ENCODE measurements at places on chromosomes 11 and 22.

GRCh38 chr11:60513496-60514460, 1.4 kb upstream of the MS4A13 start:
- no peak for DNase-seq

- DNase-seq = no peak
Observed at GRCh38 chr11:67022341-67022933, 497 bp upstream of the SYT12 start.

DNA sequence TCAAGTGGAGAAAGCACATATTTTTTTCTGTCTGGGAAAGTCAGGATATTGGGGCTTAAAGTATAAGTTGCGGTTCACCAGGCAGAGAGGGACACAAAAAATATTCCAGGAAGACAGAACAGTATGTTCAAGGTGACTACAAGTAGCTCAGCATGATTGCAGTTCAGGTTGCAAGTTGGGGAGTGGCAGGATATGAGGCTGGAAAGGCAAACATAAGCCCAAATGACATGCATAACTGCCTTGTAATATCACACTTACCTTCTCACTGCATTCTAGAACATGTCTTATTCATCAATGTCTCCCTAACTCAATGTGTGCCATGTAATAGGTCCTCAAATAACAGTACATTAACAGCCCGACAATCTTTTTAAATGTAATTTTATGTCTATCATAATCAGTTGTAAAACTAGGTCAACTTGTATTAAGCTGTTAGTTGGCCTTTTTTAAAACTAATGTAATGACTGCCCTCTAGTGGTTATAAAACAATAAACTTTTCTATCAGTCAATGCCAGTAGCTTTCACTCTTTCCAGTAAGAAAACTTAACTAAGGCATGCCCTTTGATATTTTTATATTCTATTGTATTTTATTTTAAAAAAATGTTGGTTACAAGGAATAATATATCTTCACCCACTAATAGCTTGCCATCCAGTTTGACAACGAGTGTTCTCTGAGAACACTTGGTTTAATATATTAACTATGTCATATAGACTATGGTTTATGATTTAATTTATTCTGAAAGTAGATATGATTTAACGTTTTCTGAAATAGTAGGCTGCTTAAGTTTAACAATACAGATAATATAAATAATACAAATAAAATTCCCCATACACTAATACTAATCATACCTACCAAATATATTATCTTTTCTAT, 39.4 kb upstream of the CFAP300 start:
- no peak for DNase-seq

- DNase-seq = no peak
Observed at GRCh38 chr11:68370211-68371111, 58.1 kb downstream of the LRP5 start.

GRCh38 chr11:10291801-10292638, 2.0 kb downstream of the SBF2 start:
- DNase-seq = no peak

DNA sequence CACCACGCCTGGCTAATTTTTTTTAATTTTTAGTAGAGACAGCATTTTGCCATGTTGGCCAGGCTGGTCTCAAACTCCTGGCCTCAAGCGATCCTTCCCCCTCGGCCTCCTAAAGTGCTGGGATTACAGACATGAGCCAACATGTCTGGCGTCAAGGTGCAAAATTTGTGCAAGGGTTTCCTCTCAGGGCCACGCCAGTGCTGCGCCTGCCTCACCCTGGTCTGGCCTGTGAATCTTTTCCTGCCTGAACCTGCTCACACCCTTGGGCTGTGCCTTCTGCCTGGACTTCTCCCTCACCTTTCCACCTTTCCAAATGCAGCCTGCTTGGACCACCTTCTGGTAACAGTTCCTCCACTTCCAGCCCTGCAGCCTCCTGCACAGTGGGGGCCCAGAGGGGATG, 43.4 kb downstream of the MCM5 start:
- no peak for DNase-seq

DNA sequence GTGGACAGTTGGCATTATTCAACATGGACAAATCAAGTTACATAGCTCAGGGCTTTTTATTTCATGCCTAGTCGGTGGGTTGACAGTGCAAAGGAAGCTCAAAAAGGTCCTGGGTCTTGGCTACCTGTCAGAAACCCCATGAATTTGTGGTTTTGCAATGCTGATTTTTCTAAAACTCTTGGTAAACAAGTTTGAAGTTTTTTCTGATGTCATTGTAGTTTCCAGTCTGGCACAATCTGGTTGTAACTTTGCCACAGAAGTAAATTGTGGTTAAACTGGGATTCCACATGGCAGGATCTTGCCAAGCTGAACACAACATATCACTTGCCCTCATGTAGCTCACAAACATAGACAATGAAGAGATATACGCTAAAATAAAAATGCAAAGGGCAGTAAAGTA, 100.8 kb downstream of the EHF start:
- no peak for DNase-seq

GRCh38 chr11:18243783-18244362, 4.6 kb downstream of the SAA2 start:
- no peak for DNase-seq

DNA sequence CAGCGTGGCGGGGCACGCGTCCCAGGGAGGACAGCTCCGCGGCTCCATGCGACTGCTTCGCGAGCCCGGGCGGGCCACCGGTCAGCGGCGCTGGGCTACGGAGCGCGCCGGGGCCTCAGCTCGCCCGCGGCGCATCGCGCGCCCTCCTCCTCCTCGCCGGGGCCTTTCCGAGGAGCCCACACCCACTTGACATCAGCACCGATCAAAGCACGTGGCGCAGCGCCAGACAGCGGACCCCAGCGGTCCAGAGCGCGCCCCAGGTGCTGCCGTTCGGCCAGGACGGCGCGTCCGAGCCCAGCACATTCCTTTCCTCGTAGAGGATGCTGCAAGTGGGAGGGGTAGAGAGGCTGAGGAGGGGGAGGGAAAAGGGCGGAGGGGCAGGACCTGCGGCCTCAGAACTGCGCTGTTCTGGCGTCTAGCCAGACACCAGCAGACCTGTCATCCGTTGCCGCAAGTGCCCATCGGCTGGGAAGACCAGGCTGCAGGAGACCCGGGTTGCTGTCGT, 88.6 kb downstream of the PLEKHA7 start:
- DNase-seq = no peak

DNA sequence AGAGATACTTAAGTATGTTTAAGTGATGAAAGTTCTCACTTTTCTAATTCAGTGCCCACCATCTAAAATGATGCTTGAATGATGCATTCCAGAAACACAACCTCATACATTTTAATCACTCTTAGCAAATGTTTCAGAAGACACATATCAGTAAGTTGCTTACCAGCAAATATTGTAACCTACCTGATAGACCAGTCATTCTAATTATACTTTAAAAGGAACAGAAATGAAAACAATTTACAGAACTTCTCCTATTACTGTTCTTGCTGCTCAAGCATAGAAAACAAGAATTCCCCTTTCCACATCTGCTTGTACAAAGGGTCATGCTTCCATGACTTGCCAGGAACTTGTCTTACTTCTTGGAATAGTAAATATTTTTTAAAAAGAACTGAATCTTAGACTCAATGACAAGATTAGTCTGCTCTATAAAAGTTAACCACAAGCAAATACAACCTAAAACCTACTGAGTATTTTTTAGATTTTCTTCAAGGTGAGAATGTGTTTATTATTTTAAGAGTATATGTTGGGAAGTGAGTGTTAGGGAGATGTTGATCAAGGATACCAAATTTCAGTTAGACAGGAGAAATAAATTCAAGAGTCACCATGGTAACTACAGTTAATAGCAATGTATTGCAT, 82.0 kb upstream of the SC5D start:
- DNase-seq = no peak

DNA sequence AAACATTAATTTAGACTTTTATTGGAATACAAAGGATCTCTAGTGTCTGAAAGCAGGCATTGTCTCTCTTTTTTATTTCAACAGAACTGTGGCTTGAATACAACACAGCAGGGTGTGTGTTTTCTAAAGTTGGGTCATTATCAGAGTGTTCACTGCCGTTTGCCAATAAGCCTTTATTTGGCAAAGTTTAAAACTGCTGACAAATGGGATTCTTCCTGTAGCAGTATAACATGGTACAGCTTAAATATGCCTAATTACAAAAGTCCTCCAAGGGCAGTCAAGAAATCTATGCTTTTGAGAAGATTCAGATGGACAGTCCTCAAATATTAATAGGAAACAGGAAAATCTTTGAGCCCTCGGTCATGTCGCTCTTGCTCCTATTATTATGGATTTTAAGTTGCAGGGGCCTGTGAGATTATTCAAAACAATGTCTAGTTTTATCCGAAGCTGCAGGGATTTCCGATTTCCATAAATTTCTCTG, 199.9 kb downstream of the MAML2 start:
- DNase-seq = no peak

DNA sequence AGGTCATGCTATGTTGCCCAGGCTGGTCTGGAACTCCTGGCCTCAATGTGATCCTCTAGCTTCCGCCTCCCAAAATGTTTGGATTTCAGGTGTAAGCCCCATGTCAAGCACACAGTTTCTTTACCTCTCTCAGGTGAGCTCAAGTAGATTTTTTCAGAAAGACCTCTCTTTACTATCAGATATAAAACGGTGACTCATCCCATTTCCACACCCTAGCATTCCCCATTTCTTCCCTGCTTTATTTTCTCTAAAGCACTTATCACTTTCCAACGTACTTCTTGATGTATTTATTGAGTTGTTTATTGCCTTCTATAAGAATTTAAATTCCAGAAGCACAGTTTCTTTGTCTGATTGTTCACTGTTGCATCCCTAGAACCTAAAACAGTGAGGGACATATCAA, 3.7 kb downstream of the TSG101 start:
- DNase-seq = no peak

DNA sequence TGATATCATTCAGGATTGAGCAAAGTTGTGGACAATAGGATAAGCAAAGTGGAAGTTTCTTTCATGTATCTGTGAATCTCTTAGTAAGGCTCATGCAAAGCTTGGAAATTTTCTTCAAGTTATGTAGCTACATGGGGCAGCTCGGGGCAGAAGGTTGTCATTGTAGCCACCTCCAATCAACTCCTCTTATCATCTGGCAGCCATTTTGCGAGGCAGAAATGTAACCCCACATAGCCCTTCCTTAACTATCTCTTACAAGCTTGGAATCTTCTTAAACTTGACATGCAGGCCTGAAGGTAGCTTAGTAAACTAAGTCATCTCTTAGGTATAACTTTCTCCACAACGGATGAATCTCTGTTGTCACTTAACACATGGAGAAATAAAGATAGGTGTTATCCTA, 392.8 kb downstream of the AASDHPPT start:
- no peak for DNase-seq

GRCh38 chr22:42648368-42649245, 585 bp downstream of the CYB5R3 start:
- DNase-seq = no peak

DNA sequence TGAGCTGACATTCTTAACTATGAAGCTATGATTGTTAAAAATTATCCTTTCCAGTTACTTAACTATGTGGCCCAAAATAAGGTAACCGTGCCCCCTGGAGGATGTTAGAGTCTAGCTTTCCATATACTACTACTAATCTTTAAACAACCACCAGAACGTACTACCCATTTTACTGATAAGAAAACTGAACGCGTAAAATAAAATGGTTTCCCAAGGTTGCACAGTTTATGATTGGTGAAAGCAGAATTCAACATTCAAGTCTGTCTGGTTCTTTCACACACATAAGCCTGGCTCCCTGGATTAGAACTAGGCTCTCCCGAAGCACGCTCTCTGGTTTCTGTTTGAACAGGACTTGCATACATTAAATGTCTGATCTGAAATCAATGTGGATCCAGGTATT, 437.8 kb upstream of the CCDC90B start:
- DNase-seq = no peak

GRCh38 chr11:131908316-131908715, 537.9 kb downstream of the NTM start:
- no peak for DNase-seq

- DNase-seq = no peak
Observed at GRCh38 chr11:65593518-65594414, 1.8 kb downstream of the KCNK7 start.
